Right kidney (tissue), 9 donors: ENCODE measurements at places on chromosomes 2 and 18.

GRCh38 chr18:59298871-59299270 lies 19.6 kb downstream of the CPLX4 start:
- DNase-seq = no peak

GRCh38 chr2:8679827-8680731 lies 1.8 kb upstream of the ID2 start:
- DNase-seq = peak; percentile 73

DNA sequence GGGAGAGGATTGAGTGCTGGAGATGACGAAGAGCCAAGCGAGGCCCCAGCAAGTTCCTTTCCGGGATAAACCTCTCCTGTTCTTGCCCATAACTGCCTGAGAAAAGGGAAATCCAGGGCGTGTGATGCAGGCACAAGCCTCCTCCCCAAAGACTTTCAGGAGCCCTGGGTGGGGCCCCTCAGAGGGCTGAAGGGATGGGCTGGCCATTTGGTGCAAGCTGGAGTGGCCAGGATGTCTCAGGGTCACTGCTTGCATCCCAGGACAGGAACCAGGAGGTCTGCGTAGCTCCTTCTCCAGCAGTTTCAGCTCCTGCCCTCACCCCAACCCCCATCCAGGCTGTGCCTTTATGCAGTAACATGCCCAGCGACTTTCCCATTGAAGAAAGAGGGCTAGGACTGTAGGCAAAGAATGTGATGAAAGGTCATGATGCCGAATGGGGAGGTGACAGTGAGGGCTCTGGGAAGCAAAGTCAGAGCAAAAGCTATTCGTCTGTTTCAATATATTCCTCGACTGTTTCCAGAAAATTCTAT lies 80.2 kb downstream of the PXDN start:
- DNase-seq = no peak

DNA sequence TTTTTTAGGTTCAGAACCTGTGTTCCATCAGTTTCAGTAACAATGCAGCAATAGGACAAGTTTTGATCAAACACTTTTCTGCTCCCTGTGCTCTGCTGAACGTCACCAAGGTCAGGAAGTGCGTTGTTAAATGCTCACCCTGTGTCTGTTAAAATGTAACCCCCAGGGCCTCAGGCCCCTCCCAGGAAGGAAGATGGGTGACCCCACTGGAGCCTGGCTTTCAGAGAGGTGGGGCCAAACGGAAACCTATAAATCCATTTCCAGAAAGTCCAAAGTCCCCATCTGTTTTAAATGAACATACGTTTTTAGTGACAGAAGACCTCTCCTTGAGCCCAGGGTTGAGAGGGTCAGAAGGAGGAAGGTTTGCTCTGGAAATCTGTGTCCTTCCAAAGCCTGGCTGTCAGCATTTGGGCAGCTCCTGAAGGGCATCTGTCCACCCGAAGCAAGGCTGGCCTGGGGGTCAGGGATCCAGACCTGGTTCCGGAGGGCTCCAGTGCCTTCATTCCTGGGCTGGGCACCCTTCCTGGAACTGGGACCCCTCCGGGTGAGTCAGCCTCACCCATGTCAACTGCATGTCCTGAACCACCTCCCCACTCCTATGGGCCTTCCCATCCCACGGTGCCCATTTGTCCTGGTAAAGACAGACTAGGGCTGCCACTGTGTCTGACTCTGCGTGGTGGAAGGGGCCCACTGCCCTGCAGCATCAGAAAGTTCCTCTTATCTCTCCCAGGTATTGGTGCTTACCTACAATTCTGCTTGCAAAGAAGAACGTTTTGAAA lies 117.4 kb upstream of the COPS8 start:
- no peak for DNase-seq

GRCh38 chr18:51654488-51655326 lies 457.2 kb upstream of the MEX3C start:
- DNase-seq = no peak

GRCh38 chr2:109212836-109213563 lies 84.0 kb downstream of the SH3RF3 start:
- DNase-seq = no peak

DNA sequence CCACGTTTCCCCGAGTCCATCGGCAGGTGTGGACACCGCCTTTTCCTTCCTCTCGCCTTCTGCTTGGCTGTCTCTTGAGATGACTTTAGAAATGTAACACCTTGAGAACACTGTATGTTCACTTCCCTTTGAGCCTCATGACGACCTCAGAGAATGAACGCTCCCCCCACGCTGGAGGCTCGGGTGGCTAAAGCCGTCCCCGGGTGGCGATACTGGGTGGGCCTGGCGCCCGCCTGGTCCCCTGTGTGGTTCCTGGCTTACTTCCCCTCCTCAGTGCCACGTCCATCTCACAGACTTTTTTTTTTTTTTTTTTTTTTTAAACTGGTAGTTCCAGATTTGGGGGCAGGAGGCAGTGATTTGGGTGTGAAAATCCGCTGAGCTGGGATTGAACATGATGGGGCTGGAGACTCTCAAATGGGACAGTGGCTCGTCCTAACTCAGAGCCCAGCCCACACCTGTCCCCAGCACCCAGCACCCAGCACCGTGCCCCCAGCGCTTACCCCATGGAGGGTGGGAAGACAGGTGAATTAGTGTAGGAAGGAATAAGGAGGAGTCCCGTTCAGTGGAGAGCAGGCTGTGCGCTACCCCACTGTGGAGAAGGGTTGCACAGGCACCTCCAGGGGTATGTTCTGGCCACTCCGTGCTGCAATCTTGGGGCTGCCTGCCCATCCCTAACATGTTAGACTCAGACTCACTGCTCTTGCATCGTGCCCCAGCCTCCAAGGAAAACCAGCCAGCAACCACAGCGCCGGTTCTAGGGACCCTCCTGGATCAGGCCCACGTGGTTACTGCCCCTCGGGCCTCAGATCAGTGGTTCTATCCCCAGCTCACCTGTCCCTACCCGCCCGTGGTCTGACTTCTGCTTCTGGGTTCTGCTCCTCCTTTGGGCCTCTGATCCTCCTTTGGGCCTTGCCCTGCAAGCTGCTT lies 174.0 kb downstream of the ASB1 start:
- DNase-seq = no peak

GRCh38 chr2:102401456-102401855 lies 21.5 kb upstream of the IL18RAP start:
- DNase-seq = no peak

GRCh38 chr2:181462033-181462432 lies 4.8 kb downstream of the ITGA4 start:
- DNase-seq = no peak

GRCh38 chr2:214934006-214934405 lies 124.5 kb upstream of the BARD1 start:
- DNase-seq = no peak

DNA sequence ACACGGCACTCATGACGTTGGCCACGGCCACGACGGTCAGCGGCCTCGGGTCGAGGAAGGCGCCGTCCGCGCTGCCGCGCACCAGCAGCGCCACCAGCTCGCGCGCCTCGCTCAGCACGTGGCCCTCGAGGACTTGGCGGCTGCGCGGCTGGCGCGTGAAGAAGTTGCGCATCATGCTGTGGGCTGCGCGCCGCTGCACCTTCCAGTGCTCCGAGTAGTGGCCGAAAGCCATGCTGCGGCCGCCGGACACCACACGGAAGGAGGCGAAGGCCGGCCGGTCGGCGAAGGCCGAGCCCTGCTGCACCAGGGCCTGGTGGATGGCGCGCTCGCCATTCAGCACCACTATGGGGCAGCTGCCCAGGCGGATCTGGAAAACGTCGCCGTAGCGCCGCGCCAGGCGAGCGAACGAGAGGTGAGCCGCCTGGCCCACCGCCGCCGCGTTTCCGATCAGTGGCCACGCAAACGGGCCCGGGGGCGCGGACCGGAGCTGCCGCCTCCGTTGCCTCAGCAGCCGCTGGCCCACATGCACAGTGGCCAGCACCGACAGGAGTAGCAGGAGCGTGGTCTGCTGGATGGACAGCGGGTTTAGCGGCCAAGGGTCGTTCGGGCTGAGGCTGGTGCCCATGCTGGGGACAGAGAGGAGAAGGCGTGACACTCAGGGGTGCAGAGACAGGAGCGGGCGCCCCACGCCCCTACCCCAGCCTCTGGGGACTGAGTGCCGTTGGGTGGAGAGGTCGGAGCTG lies 1.0 kb downstream of the CYP1B1 start:
- DNase-seq = peak; percentile 89

- DNase-seq = no peak
Observed at GRCh38 chr2:24016376-24016761, 6.5 kb downstream of the MFSD2B start.

- no peak for DNase-seq
Observed at GRCh38 chr2:233839447-233839820, 14.9 kb downstream of the HJURP start.

DNA sequence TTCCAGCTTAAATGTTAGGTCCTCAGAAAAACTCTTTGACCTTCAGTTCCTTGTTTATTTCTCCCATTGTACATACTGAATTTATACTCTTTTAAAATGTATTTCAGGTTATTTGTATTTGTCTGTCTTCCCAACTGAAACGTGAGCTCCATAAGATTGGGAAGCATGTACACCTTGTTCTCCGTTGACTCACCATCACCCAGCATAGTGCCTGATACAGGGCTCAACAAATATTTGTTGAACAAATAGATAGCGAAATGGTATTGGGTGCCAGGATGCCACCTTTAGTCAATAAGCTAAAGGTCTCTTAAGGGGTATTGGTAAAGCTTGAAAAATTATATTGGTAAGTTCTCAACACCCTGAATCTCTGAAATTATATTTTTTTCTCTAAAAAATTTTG lies 1841.3 kb upstream of the CELF4 start:
- DNase-seq = no peak

DNA sequence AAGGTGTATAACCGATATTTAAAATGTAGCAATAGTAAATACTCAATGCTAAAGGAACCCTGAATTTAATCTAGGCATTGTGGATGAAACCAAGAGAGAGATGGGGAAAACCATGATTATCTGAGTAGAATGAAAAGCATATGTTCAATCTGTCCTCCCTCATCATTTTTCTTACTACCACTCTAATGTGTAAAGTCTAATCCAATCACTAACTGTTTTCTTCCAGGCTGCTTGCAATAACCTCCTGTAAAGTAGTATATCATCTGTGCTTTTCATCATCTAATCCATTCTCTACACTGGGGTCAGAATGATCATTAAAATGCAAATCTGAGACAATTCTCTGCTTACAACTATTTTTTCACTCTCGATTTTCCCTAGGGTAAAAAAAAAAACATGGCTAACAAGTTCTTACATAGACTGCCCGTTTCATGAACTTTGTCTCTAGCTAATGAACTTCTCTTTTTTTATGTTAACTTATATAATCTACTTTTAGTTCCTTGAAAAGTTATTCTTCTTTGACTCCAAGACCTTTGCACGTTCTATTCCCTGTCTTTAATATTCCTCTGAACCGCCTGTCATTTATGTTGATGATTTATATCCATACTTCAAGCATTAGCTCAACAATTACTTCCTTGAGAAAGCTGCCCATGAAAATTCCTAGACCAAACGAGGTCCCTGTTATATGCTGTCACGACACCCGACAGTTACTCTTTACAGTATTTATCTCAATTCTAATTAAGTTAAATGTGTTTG lies 94.7 kb upstream of the SLC8A1 start:
- no peak for DNase-seq

- DNase-seq = no peak
Observed at GRCh38 chr2:16707014-16707623, 41.5 kb upstream of the CYRIA start.

DNA sequence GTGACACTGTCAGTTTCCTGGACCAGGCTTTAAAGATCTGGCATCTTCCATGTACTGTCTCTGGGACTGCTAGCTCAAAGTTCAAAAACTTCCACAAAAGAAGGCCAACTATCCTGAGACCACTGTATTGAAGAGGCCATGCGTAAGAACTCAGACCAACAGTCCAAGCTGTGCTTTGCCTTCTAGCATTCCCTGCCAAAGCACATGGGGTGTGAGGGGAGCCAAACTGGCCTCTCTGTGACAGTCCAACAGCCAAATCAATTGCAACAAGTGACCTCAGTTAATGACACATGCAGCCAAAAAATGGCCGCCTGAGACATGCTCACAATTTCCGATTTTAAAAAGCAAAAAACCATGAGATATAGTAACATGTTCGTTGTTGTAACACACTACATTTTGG lies 160.3 kb upstream of the CDH19 start:
- DNase-seq = no peak

DNA sequence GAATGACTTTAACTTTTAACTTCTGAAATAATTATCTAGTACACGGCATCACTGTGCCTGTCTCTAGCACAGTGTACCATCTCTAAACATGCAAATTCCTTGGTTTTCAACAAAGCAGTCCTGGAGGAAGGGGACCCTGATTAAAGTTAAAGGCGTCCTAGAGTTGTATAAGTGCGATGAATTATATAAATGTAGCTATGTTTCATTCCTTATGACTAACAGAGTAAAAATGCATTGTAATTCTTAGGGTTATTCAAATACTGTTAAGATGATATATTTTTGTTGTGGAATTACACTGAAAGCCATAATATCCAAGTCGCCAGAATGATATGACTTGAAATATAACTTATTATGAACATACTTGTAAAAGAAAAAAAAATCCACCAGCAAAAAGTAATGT lies 544.9 kb upstream of the LINC00305 start:
- DNase-seq = no peak

GRCh38 chr2:229714736-229715541 lies 584 bp upstream of the DNER start:
- peak; percentile 70 for DNase-seq

DNA sequence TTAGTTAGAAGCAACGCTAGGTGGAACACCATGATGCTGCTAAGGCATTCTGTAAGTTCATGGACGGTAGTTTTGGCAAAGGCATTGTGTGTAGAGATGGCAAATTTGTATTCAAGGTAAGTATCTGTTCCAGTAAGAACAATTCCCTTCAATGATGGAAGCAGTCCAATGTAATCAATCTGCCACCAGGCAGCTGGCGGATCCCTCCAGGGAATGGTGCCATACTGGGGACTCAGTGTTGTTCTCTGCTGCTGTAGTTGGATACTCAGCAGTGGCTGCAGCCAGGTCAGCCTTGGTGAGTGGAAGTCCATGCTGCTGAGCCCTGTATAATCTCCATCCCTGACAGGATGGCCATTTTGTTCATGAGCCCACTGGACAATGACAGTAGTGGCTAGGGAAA lies 62.8 kb downstream of the ARL6IP6 start:
- DNase-seq = no peak

GRCh38 chr18:50469380-50469781 lies 90.5 kb upstream of the MAPK4 start:
- DNase-seq = no peak

- DNase-seq = no peak
Observed at GRCh38 chr18:58314284-58314683, 270.3 kb downstream of the NEDD4L start.

GRCh38 chr18:9334329-9334972 lies at the start of gene TWSG1:
TWSG1 (plus strand) TSS chr18:9334773; CDS start chr18:9337230, 2,457 bp downstream.
- DNase-seq = peak; percentile 96

- peak; percentile 66 for DNase-seq
Observed at GRCh38 chr2:197675711-197676188, 363 bp upstream of the RFTN2 start.
